NCI-H69 (cell line): ENCODE measurements at places on chromosomes 11 and 22.

DNA sequence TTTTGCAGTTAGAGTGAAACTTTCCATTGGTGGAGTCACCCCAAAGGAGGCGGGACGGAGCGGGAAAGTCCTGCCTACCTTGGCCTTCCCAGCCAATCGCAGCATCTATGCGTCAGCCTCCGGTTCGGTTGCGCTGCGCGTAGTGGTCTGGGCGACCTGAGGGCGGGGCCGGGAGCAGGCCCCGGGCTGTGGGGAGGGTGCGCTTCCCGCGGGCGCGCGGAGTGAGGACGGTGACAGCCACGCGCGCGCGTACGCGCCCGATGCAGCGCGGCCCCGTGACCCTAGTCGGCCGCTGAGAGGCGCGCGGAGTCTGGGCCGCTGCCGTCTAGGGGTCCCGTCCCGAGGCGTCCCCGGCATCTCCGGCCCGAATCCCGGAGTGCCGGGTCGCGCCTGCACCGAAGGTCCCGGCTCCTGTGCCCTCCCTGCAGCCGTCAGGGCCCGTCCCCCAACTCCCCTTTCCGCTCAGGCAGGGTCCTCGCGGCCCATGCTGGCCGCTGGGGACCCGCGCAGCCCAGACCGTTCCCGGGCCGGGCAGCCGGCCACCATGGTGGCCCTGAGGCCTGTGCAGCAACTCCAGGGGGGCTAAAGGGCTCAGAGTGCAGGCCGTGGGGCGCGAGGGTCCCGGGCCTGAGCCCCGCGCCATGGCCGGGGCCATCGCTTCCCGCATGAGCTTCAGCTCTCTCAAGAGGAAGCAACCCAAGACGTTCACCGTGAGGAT is at the start of gene NF2:
Gene NF2 (plus strand): TSS at position 276 of the 718 bp plus-strand sequence. CDS start 366 bp downstream, at position 642.
- peak; percentile 100 for DNase-seq

DNA sequence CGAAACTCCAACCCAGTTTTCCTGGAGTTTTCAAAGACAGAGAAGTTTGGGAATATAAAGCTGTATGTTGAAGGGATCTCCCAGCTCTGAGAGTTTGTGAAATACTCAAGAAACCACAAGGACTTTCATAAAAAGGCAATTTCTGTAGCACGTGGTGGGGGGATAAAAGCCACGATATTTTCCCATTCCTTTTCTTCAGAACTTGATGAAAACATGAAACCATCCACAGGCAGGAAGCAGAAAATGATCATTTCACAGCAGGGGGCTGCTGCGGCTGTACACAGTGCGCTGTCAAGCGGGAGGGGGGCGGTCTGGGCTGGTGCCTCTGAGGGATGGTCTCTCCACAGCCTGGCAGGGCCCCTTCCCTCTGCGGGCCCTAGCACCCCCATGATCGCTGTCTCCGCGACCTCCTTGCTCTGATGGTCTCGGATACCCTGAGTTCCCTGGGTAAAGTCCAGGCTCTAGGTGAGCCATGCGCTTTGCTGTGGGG is 423.2 kb downstream of the MN1 start:
- peak; percentile 16 for DNase-seq

GRCh38 chr22:38981005-38981991 is 849 bp upstream of the APOBEC3B start:
- DNase-seq, result peak; percentile 17

- no peak for DNase-seq
Observed at GRCh38 chr11:78467931-78468330, 50.3 kb upstream of the GAB2 start.

GRCh38 chr11:63911440-63911839 is 5.5 kb downstream of the RCOR2 start:
- DNase-seq, result no peak

DNA sequence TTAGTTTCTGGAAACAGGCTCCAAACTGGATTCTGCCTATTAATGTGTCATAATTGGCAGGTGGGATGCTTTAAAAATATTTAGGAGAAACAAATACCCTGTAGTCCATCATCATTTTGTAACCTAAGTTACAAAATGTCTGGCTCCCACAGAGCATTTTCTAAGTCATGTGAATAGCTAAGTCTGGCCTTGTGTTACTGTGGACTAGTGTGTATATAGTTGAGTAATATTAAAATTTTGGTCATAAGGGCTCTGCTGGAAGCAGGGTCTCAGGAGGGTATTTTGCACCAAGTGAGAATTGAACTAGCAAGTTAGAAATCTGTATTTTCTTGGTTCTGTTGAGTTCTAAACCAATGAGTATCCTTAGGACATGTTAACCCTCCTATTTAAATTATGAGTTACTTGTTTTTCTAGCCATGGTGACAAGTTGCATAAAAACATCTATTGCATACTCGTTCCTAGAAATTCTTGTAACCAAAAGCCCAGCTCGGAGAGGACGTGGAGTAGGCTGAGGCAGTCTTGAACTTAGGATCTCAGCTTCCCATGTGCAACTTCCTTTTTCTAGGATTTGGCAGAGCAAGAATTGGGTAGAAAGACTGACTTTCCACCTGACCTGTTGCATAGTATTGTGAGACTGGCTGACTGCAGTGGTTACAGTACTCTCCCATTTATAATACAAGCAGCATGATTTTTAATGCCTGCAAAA is 5.4 kb downstream of the PTPMT1 start:
- no peak for DNase-seq
